Stimulated activated naive CD4-positive, alpha-beta T cell (primary cell): ENCODE measurements at places on chromosomes 4 and X.

DNA sequence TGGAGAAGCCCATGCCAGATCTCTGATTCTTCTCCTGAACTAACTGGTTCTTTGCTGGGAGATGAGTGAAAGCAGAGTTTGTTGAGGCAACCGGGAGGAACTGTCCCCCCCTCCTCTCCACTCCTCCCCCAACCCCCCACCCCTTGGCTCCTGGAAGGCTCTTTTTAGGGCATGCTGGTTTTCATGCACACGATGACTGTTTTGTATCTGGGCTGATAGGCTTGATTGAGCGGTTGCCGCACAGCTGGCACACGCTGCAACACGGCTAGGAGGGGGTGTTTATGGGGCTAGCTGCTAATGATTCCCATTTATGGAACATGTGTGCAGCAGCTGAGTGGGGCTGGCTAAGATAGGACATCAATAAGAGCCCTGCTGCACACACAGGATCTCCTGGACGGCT lies 137.2 kb downstream of the SMIM20 start:
- DNase-seq, result no peak

DNA sequence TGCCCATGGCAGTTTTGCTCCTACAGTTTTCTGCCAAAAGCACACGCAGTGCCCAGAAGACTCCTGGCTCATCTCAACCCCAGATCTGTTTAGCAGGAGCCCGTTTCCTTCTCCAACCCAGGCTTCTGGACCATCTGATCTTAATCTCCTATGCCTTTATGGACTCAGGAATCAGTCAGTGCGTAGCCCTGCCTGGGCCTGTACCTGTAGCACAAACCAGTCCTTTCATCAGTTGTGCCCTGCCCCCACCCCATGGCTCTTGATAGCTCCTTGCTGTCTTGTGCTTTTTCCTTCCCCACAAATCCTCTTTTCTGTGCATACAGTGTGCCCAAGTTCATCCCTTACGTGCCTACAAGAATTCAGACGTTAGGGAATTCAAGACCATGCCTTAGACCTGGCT lies 1.5 kb downstream of the ZNF718 start:
- DNase-seq, result no peak

DNA sequence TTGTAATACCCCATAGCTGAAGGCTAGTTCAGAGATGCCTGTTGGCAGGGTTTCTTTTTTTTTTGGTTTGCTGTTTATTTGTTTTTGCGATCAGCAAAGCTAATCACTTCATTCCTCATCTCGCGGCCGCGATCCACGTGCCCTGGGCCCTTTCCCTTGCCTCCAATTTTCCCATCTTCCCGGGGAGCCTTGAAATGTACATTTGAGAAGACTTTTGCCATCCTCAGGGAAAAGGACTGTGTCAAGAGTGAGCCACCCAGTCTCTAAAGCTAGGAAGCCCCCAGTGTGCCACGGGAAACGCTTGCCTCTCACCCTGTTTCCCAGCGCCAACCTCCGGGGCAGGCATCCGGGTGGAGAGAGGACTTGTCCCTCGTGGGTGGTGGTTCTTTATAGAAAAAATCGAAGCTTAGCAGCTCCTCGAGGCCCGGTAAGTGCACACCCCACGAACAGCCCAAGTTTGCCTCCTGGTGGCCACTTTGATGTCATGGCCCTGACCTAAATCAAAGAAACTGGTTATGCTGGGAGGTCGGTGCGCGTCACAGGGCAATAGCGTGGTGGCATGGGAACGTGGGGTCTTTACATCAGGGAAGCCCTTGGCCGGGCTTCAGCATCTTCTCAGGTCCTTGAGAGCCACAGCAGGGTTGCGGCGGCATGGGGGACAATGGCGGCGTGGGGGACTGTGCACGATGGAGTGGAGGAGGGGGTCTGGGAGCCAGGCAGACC lies 42.0 kb downstream of the MAP7D3 start:
- peak; percentile 14 for DNase-seq

DNA sequence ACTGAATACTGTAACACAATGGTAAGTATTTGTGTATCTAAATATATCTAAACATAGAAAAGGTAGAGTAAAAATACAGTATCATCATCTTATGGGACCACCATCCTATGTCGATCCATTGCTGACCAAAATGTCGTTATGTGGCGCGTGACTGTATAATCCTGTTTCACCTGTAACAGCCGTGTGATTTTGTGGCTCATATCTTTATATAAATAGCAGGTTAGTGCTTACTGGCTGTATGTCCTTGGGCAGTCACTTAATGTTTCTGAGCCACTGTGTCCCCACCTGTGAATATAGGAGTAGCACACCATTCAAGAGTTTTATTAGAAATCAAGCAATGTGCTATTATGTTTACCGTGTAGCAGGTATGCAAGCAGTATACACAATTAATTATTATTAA lies 226.2 kb upstream of the FAT1 start:
- no peak for DNase-seq

GRCh38 chr4:83723609-83724008 lies 187.7 kb downstream of the GPAT3 start:
- no peak for DNase-seq

- no peak for DNase-seq
Measured at GRCh38 chr4:126071346-126072333, 756.9 kb downstream of the FAT4 start.

DNA sequence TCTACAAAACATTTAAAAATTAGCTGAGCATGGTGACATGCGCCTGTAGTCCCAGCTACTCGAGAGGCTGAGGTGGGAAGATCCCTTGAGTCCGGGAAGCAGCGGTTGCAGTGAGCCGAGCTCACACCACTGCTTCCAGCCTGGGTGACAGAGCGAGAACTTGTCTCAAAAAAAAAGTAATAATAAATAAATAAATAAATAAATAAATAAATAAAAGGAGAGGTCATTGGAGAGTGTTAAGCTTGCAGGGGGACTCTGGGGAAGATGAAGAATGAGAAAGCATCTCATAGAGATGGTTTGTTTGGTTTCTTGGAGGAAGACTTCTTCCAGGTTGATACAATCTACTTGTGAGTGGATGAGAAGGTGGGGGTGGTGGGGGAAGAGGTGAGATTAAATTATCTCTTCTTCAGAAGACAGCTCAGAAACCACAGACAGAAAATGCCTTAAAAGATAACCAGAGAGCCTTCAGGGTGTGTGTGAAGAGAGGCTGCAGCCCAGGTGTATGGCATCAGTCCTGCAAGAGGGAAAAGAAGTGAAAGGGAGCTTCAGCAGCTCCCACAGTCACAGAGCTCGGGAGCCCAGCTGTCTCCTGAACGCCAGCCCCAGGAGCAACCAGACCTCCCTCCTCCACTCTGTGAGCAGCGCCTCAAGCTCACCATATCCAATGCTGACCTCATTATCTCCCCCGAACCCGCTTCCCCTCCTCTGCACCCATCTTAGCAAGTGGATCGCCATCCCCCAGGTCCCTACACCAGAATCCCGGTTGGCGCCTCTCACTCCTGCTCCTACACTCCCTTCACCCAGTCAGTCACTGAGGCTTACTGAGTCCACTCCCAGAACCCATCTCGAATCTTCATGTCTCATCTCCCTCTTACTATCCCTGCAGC lies 48.2 kb downstream of the RBM47 start:
- no peak for DNase-seq

DNA sequence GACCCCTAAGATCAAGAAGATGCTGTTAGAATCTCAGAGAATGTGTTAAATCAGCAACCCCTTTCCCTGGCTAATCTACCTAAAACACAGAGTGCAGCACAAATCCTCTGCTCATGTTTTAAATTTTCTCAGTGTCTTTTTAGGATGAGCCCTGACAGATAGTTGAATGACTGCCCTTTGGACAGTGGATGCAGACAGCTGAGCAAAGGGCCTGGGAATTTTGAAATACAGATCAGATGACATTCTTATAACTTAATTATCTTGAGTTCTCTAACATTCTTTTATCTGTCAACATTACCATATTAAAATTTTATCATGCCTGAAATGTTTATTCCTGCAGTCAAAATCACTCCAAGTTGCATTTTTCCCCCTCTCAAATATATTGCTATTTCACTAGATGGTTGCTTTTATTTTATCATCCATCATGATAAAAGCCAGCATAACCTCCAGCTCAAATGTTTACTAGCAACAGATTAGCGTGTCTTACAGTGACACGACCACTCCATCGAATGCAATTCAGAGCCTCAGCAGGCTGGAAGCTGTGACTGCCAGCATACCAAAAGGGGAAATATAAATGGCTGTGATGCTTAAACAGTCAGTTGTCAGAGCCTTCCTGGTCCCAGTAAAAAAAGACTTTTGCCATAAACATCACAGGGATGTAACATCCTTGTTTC lies 22.8 kb upstream of the ARHGAP24 start:
- no peak for DNase-seq

- DNase-seq, result no peak
Measured at GRCh38 chr4:19905024-19905423, 346.7 kb upstream of the SLIT2 start.

DNA sequence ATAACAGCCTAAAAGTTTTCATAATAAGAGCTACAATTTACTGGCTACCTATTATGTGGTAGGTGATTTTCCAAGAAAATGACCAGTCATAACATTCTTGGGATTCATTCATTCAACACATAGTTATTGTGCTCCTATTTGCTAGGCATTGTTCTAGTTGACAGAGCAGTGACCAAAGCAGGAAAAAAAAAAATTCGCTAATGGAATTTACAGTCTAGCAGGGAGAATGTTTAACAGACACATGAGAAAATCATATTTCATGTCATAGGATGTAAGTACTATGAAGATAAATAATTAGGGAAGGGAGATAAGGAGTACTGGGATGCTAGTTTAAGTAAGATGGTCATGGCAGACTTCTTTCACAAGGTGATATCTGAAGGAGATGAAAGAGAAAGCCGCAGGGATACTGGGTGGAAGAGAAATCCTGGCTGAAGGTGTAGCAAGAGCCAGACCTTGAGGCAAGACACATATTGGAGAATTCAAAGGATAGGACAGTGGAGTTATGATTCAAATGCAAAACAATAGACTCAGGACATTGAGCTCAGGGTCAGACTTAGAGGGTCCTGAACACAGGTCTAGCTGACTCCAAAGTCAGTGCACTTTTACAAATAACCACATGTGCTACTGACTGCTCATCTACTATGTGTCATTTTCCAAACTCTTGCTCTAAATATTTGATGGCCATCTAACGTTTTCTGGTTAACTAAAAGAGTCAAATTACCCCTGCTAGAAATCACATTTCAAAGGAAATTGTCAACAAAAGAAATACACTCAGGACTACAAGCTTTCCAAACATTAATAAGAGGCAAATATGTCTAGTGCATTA lies 20.4 kb downstream of the SPCS3 start:
- no peak for DNase-seq

DNA sequence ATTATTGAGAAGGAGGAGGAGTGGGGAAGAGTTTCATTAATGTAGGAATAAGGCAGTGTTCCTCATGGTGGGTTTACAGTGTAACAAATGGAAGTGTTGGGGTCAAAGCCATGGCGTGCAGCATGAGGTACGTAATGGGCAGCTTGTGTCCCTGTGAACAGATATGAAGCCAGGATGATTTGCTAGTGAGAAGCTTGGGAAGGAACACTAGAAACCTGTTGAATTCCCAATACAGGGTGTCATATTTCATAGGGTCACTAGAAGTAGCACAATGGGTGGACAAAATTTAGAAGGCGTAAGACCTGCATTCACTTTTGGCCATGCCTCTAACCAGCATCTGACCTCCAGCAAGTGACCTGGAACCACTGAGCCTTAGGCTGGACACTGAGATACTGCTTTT lies 6.8 kb downstream of the PYURF start:
- DNase-seq, result no peak

DNA sequence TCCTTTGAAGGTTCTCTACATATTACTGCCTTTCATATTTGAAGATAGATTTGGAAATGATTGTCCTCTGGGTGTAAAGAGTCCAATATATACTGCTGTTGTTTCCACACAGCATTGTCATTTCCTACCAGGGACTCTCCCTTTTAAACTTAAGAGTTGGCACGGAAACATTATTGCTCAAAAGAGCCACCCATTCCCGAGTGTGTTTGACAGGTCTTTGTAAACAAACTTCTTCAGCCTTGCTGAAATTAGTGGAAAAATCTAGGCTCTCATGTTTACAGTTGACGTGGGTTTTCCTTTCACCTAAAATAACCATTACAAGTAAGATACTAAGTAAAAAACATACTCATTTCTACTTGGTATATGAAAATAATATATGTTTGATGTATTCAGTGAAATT lies 111.4 kb upstream of the LIMCH1 start:
- DNase-seq, result no peak

DNA sequence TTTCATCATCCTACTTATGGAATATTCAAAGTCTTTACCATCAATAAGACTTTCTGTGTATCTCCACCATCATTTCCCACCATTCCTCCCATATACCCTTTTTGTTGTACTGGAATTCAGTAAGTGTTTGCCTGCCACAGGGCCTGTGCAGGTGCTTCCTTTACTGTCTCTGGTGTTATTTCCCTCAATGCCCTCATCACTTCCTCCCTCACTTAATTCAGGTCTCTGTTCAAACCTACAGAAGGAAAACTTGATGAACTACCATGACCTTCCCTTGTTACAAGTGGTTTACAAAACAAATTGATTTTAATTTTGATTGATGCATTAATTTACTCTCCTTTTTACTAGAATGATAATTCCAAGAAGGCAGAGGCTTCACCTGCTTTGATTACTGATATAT lies 159.5 kb upstream of the FAT4 start:
- no peak for DNase-seq

DNA sequence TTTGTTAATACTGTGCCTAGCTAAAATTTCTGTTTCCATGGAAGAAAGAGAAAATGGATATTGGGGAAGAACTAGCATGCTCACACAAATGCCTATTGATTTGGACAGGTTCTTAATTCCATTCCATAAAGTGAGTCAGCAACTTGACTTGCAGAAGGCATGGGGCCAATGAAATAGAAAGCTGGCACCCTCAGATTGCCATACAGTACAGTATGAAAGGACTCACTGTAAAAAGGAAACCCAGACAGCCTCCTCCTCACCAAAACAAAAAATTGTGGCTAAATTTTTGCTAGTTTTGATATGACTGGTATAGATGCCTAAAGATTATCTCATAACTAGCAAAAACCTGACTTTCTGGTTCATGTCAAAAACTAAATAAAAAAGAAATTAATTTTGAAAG lies 11.2 kb upstream of the TAB3 start:
- no peak for DNase-seq

- no peak for DNase-seq
Measured at GRCh38 chrX:149650162-149650561, 18.6 kb upstream of the TMEM185A start.

DNA sequence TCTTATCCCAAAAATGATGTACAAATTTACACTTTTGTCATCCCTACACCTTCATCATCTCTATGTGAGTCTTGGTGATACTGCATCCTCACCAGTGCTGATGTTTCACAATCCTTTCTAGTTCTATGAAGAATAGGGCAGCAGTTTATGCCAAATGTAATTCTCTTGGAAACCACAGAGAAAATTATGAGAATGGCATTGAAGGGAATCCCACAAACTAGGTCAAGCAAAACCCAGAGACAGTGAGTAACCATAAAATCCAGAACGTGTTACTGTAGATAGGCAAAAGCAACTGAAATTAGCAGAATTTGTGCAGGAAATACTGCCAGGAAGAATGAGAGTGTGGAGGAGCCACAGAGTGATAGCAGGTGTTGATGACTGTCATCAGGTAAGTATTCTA lies 24.5 kb downstream of the IL15 start:
- DNase-seq, result no peak

- no peak for DNase-seq
Measured at GRCh38 chrX:116321711-116322110, 114.7 kb upstream of the SLC6A14 start.
